ENCODE measurements at places on chromosomes 12 and 14.

- no peak for DNase-seq
Measured at GRCh38 chr14:35504260-35504659, 29.7 kb upstream of the INSM2 start.

DNA sequence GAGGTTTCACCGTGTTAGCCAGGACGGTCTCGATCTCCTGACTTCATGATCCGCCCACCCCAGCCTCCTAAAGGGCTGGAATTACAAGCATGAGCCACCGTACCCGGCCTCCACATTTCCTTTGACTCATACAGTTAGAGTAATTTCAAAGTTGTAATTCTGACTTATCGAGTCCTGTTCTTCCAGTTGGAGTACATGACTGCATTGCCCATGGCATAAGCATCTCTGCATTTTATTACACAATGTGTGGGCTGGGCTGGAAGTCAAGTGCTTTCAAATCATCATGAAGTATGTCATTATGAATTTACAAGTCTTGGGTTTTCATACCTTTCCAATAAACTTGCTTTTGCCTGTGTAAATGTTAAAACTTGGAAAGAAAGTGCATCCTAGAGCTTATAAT, 1295.7 kb upstream of the FLRT2 start:
- no peak for DNase-seq

DNA sequence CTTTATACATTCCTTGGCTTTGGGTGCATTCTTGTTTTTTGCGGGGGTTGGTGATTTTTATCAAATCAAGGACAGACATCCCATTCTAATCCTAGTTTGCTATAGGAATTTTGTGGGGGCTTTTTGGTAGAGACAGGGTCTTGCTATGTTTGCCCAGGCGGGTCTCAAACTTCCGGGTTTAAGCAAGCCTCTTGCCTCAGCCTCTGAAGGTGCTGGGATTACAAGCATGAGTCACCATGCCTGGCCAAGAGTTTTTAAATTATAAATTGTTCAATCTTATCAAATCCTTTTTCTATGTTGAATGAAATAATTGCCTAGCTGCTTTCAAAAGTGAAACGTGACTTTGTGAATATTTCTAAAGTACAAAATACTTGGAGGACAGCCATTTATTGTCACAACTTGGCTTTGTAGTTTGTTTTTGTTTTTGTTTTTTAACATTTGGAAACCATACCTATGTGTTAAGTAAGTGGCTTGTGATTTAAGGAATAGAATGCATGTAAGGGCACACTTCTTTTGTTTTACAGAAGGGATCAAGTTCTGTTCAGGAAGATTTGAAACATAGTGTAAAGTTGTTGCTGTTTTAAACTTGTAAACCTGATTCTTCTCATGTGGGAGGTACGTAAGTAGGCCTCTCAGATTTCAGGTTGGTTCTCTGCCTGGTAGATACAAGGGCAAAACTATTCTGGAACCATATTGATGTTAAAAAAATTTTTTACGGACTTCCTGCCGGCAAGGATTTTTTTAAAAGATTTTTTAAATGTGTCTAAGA, 13.4 kb downstream of the MARK3 start:
- no peak for DNase-seq

GRCh38 chr14:70043001-70043400, 145.8 kb downstream of the SLC8A3 start:
- no peak for DNase-seq

- DNase-seq, result no peak
Measured at GRCh38 chr12:120264904-120265472, 542 bp downstream of the PXN start.

- DNase-seq, result no peak
Measured at GRCh38 chr14:33754261-33754660, 196.6 kb downstream of the EGLN3 start.

DNA sequence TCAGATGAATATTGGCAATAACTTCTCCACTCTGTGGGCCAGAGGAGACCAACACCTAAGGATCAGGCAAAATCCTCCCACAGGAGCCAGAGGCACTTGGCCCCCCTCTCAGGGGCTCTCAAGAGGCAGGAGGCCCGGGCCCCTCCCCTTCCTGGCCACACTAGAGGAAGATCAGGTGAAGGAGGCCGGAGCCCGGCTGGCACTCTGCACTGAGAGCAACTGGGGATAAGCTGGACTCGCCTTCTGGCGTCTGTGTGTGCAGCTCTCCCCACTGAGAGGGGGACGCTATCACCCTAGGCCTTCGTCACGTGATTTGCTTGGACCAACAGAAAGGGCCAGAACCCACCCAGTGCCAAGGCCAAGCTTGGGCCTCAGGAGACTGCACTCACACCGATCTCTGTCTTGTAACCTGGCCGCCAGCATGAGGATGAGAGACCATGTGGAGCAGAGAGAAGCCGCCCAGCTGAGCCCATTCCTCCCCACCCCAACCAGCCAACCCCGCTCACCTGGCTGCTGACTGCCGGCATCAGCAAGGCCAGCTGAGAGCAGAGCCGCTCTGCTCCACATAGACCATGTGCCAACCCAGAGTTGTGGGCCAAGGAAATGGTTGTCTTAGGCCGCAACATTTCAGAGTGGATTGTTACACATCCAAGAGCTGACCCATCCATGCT, 64.0 kb downstream of the NOC4L start:
- no peak for DNase-seq

DNA sequence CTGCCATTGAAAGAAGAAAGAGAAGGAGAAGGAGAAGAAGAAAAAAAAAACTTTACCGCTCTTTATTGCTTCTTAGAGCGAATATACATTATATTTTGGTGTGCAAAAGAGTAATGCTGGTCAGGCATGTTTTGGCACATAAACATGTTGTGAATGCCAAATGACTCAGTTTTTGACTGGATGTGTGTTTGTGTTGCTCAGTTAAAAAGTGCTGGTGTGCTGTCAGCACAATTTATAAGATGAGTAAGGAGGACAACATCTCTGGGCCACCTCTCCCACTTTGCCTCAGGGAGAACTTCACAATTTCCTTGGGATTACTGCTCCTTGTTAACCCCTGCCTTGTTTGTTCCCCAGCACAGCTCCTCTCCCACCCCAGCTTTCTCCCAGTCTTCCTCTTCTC, 584.8 kb downstream of the ETNK1 start:
- DNase-seq, result no peak

DNA sequence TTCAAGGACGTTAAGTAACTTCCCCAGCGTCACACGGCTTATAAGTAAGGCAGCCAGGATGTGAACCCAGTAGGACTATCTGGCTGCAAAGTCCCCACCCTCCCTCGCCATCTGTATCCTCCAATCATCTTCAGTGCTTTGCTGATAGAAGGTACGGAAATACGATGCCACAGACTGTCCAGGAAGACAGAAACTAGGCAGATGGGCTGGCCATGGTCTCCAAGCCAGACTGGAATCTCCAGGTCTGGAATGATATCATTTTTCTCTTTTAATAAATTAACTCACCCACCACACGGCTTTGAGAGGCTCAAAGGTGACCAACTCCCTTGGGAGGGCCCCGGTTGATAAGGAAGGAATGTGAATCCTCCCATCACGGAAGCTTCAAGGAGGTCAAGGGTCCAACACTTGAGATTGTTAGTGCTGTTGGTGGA, 16.3 kb upstream of the BDKRB1 start:
- no peak for DNase-seq

- peak; percentile 20 for DNase-seq
Measured at GRCh38 chr12:8860165-8860961, 37.9 kb downstream of the A2ML1 start.

GRCh38 chr12:63912651-63913050, 68.2 kb downstream of the SRGAP1 start:
- DNase-seq, result no peak

- peak; percentile 34 for DNase-seq
Measured at GRCh38 chr12:57632958-57633840, at the start of gene B4GALNT1. Gene B4GALNT1 (minus strand): TSS chr12:57633201. CDS start chr12:57632132, 1,069 bp downstream.

DNA sequence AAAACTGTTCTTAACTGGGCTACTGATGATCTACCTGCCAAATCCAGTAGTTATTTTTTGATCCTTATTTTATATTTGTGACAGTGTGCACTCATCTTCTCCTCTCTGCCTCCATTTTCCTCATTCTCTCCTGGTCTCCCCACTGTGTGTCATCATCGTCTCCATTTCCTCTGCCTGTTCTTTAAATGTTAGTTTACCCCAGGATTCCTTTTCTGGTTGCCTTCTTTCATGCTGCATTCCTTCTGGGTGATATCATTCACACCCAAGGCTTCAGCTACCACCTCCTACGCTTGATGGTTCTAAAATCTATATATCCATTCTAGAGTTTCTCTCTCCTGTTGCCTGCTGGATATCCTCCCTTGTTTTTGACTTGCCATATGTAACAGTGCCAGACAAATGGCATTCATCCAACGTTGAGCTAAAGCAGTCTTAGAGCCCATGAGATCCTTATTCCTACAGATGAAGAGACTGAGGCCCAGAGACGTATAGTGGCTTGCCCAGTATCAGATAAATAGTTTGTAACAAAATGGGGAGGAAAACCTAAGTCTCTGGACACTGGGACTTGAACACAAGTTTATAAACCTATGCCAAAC, 109.5 kb downstream of the DIP2B start:
- DNase-seq, result no peak

DNA sequence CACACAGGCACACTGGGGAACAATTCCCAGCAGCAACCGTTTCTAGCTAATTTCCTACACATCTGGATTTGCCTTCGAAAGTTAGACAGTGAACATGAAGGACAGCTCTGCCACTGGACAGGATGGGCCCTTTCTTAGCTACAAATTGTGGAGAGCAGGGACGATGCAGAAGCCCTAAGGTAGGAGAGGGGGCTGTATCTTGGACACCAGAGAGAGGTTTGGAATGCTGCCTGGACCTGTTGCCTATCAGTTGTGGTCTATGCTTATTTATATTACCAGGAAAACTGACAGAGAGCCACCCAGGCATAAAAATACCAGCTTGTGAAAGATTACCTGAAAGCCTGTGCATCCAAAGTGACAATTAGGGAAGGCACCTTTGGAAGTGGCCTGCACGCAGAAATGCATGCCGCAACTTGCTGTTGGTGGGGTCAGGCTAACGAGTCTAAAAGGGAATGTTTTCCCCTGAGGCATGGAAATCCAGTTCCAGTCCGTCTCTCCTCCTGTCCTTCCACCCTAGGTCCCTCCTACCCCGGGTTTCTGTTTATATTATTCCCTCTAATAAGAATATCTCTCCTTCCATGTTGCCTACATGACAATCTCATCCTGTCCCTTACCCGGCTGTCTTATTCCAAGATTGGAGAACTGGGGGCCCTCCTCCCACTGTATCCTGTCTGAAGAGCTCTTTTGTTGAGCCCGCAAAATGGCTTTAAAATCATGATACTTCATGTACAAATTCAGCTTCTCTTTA, 60.2 kb downstream of the MDM2 start:
- DNase-seq, result no peak

GRCh38 chr12:71684081-71684480, 1.8 kb upstream of the TMEM19 start:
- DNase-seq, result no peak

DNA sequence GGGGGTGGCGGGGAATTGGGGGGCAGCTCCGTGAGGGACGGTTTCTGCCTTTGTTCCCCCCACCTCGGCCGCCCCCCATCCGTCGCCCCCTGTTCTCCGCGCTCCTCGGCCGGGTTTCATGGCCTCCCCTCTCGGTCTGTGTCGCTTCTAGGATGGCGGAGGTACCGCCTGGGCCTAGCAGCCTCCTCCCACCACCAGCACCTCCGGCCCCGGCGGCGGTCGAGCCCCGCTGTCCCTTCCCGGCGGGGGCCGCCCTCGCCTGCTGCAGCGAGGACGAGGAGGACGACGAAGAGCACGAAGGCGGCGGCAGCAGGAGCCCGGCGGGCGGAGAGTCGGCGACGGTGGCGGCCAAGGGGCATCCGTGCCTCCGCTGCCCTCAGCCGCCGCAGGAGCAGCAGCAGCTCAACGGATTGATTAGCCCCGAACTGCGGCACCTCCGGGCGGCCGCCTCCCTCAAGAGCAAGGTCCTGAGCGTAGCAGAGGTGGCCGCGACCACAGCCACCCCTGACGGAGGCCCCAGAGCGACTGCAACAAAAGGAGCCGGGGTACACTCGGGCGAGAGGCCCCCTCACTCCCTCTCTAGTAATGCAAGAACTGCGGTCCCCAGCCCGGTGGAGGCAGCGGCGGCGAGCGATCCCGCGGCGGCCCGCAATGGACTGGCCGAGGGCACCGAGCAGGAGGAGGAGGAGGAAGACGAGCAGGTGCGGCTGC, 575 bp downstream of the NAA30 start:
- DNase-seq, result no peak

- DNase-seq, result no peak
Measured at GRCh38 chr14:49545071-49545470, 41.1 kb downstream of the RPS29 start.

- DNase-seq, result no peak
Measured at GRCh38 chr14:106837870-106838269, 1311.5 kb downstream of the TMEM121 start.

DNA sequence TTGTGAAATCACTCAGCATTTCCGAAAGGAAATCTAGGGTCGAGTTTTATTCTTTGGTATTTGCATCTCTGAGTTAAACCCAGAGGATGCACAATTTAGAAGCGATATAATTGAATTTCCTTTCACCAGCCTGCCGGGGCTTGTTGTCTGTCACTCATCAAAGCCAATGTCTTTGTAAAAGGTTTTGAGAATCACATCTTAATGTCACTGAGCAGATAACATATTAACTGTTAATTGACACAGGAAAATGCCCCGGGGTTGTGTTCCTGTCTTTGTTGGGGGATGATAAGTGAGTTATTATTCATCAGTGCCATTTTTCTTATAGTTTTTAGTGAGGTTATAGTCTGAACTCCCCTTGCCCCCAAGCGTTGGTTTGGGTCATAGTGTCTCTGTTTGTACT, 73.4 kb downstream of the DUSP6 start:
- no peak for DNase-seq

GRCh38 chr12:44592626-44593025, 283.5 kb downstream of the NELL2 start:
- DNase-seq, result no peak

DNA sequence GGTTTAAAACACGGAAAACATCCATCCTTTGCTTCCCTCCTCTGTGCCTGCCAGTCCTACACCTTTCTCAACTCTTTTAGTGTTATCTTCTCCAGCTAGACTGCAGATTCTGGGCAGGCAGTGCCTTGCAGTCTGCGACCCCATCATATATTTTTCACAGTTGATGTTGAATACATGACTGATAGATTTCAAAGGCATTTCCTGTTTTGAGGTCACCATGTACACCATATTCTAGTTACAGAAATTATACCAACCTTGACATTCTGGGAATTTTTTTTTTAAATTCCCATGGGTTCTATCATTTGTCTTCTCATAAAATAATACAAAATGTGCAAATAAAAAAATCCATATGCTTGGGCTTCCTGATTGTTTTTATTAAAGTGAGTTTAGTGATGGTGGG, 16.6 kb downstream of the SOCS2 start:
- DNase-seq, result no peak

- DNase-seq, result no peak
Measured at GRCh38 chr14:61101803-61102548, 120.9 kb downstream of the SLC38A6 start.

DNA sequence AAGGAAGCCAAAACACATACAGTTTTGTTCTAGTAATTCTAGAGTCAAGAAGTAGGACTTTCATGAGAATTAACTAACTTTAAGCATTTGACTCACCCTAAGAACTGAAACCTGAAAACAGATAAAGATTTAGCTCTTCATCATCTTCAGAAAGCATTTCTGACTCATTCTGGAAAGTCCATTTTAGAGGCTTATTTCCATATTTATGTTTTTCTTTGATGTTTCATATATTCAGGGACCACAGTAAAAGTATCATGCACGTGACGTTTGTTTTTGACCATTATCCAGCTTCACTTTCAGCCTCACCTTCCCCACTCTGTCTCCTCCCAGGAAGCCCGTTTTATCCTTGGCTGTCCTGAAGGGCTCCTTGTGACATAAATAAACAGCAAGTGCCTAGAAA, 79.2 kb downstream of the MDGA2 start:
- no peak for DNase-seq

- DNase-seq, result no peak
Measured at GRCh38 chr12:115964626-115965025, 312.9 kb downstream of the MED13L start.

- DNase-seq, result no peak
Measured at GRCh38 chr12:32270818-32271710, 128.3 kb upstream of the FGD4 start.
